ENCODE measurements at places on chromosomes 16 and 17. TPM values are rescaled to one million over a fixed set of nuclear protein-coding genes. Genes with fewer than 3 reads are reported as not detected.
A peak's percentile ranks its signal among the peaks of the same experiment; 100 is the strongest.

GRCh38 chr16:83992624-83993023, 24.6 kb downstream of the NECAB2 start:
- DNase-seq: peak; percentile 79

CDH1 gene
- polyA plus RNA-seq: 0.04 TPM

DNA sequence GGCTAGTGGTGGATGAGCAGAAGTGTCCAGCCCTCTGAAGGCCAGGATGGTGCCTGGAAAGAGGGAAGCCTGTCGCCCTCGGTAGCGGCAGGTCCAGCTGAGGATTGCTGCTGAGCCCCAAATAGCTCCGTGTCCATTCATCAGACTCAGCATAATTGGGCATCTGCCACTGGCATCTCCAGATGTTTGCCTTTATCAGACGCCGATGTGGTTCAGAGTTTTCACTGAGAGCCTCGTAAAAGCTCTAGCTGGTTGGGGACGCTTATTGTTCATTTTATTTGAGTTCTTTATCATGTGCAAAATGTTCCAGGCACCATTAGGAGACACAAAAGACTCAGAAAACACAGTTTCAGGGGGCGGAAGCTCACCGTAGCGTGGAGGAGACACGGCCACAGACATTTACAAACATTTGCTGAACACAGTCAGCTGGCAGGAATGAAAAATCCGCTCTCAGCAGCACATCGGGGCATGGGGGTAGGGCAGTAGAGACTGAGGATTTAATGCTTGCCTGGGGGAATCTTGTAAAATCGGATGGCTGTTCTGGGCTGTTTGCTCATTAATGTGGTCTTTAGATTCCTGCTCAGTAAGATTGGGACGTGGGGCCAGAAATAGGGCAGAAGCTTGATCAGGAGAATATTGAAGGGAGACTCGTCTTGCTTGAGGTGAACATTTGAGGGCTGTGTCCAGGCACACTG, 41.7 kb downstream of the SMPD3 start:
- DNase-seq: peak; percentile 76

DNA sequence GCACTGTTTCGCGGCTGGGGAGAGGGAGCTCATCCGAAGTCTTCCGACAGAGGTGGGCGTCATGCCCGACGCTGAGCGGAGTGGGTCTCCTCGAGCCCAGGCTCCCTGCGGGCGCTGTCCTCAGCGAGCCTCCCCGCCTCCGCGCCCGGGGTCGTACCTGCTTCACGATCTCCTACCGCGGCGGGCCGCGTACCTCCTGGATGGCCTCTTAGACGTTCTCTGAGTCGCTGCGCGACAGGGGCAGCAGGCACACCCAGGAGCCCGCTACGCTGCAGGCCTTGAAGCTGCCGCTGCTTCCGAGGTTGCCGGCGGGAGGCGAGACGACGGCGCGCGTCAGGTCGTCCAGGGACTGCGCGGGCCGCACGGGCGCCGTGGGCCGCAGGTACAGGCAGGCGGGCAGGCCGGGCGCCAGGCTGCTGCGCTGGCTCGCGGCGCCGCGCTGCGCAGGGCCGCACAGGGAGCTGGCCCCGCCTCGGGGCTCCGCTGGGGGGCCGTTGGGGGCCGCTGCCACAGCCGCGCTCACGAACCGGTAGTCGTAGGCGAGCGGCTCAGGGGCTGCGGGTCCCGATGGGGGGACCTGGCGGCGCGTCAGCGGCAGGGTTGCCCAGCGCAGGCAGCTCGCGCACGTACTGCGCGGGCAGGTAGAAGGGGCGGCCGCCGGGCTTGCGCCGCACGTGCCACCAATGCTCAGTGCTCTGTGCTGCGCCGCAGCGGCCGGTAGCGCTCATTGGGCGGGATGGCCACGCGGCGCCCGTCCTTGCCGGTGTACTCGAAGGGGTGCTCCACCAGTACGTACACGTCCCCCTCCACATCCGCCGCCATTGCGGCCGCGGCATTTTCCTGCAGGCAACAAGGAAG, 116.4 kb upstream of the SMURF2 start:
- peak; percentile 47 for DNase-seq

DVL2 gene
- polyA plus RNA-seq: 19.5 TPM

GRCh38 chr16:56780646-56781045, 50.7 kb downstream of the NUP93 start:
- no peak for DNase-seq

DNA sequence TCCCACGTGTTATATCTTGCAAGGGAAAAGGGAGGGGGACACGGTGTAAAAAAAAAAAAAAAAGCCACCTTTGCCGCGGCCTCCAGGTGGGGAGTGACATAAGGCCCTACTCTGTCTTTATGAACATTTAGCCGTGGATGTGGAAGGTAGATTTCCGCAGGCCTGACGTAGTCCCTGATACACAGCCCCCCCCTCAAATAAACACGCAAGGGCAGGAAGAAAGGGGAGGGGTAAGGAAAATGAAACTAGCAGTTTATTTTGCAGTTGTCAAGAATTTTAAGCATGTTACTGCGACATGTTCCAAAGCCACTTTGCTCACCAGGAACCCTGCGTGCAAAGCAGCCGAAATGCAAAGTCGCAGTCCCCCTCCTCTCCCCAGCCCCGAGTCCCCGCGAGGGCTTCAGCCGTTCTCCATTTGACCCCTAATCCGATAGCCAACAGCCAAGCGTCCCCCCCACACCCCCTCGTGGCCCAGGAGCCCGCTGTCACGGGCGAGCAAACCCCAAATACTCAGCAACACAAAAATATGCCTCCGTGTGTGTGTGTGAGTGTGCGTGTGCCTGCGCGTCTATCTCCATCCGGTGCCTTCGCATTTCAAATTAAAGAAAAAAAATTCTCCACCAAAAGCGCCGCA, 1.2 kb downstream of the CBX4 start:
- no peak for DNase-seq

- peak; percentile 76 for DNase-seq
Observed at GRCh38 chr17:13086142-13086769, 68.4 kb upstream of the ELAC2 start.

DNA sequence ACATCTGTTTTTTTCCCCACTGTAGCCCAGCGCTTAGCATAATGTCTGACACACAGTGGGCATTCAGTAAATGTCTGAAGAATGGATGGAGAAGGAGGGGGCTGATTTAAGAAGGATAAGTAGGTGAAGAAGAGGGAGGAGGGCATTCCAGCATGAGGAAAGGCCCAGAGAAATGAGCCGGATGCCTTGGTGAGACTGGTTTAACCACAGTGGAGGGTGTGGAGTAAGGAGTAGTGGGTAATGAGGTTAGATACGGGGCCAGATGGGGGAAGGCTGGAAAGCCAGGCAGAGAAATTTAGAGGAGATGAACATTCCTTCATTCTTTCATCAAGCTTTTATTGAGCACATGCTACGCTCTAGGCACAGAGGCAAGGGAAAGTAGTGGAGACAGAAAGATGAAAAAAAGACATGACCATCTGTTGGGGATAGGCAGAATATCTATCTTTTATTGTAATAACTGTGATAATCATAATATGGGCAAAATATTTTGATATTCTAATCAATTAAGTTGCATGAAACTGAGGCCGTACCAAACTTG, 43.7 kb upstream of the NFAT5 start:
- no peak for DNase-seq

DNA sequence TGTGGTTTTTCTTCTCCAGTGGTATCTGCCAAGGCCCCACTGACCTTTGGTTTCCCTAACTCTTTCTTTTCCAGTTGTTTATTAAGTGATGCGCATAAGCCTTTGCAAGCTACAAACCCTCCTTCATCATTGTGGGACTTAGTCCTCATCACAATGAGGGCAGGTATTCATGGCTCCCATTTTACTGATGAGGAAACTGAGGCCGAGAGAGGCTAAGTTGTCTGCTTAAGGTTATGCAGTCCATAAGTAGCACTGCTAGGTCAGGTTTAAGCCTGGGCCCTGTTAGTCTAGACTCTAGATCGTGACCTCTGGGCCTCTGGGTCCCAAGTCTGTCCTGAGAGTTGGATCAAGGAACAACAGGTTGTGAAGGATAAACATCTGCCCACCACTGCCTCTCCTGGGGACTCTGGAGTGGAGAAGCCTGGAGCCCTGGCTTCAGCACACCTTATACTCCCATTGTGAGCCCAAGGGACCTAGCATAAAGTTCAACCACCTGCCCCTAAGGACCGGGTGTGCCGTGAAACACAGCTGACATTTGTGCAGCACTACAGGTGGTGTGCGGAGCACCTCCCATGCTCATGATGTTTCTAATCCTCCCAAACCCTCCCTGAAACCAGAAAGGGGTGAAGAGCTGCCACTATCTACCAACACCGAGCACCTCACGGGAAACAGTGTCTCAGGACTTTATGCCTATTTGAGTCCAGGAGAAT, 5.2 kb upstream of the KCNH6 start:
- no peak for DNase-seq

RAI1 gene
- polyA plus RNA-seq: 4.4 TPM

TP53TG3D gene
- polyA plus RNA-seq: not detected

- no peak for DNase-seq
Observed at GRCh38 chr16:2779151-2779920, 2.3 kb upstream of the ELOB start.

DNA sequence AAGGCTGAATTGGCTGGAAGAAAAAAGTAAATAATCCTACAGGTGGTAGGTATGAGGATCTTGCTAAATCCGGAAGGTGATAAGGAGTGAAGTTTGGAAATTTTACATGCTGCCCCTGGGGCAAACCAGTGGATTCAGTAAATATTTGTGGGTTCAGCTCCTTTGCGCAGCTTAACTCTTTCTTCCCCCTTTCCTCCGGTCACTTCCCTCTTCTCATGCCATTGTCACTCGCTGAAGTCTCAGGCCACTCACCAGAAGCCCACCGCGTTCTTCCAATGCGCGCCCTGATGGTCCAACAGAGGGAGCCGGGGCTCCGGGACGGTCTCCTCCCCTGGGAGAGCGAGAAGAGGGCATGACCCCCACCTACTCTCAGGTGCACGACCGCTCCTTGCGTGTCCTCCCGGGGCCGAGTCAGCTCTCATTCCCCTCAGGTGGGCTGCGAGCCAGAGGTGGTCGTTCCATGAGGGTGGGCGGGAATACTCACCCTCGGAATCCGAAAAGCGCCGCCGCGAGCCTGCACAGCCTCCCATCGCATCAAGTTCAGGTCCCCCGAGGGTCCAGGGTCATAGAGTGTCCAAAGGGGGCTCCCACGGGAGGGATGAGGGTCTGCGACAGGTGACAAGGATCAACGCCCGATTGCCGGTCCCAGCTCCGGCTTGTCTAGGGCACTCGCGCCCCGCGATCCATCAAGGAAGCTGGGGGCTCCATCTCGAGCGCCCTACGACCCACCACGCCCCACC, 474 bp downstream of the CLN3 start:
- DNase-seq: peak; percentile 45

GRCh38 chr16:17759451-17760390, 289.0 kb upstream of the XYLT1 start:
- no peak for DNase-seq

DNA sequence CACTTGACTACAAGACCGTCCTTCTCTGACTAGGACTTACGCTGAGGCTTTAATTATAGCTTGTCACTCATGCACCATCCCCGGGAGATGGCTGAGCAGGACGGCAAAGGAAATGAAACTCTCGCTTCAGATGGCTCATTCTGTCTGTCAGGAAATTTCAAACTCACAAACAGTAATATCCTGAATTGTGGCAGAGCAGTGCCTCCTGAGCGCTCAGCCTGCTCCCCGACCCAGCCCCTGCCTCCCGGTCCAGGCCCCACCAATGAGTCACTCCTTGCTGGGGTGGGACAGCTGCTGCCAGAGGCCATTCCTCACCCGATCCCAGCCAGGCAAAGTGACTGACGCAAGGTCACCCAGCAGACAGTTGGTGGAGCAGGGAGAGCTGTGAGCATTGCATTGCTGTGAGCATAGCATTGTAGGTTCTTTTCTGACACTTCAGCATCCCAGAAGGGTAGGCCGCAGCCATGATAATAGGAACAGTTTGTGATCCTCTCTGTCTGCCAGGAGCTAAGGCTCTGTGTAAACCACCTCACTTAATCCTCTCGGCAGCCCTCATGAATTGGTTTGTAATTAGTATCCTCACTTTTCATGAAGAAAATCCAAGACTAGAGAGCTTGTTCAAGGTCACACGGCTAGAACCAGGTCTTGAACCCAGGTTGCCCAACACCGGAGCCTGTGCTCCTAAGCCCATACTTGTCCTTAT, 20.9 kb downstream of the CCDC182 start:
- DNase-seq: no peak

DNA sequence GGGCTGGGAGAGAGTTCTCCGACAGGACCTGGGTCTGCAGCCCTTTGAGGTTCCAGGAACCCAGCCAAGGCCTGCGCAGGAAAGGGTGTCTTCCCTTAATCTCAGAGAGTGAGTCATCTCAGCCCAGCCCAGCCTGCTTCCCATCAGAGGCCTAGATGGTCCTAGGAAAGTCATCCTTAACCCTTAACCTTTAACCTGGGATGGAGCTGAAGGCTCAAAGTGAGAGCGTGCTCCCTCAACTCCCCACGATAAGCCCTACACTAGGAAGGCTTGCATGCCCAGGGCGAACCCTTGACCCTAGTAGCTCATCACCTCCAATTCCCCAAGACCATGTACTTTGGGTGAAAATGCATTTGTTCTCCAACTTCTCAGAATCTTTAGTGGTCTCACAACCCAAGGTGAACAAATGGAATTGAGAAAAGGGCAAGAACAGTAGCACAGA, 4.8 kb upstream of the ATXN7L3 start:
- peak; percentile 75 for DNase-seq

Data from GM23248 (cell line).